Activated CD4-positive, CD25-positive, alpha-beta regulatory T cell (primary cell): ENCODE measurements at places on chromosomes 4 and X.

- no peak for DNase-seq
Measured at GRCh38 chr4:2925496-2925895, 37.7 kb downstream of the NOP14 start.

DNA sequence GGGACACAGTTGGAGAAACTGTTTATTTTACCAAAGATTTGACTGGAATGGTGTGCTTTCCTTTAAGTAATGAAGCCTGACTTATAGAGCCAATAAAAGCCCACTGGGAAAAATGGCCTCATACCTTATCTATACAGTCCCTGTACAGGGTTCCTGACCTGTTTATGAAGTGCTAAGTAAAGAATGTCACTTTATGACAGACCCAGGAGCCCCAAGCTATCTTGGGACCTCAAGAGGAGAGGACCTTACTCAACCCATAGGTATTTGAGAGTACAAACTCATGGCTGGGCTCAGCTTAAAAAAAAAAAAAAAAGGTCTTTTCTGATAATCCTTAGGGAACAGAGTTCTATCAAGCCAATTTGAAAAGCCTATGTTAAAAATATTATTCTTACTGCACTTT lies 1389.3 kb downstream of the RAPGEF2 start:
- DNase-seq, result no peak

DNA sequence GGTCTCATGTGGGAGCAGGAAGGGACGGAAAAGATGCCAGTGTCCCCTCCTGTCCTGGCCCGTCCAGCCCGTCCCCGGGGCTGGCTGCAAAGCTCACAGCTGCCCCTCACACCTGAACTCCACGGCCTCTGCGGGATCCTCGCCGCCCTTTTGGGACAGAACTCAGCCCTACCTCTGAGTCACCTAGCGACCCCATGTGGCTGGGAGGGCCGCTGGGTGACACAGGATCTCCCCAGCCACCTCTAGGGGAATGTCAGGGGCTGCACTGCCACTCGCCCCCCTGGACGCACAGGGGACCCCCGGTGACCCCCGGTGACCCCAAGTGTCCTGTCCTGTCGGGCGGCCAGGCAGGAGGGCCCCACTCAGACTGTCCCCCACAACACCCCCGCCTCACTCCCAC lies 748 bp downstream of the FAM9B start:
- no peak for DNase-seq

DNA sequence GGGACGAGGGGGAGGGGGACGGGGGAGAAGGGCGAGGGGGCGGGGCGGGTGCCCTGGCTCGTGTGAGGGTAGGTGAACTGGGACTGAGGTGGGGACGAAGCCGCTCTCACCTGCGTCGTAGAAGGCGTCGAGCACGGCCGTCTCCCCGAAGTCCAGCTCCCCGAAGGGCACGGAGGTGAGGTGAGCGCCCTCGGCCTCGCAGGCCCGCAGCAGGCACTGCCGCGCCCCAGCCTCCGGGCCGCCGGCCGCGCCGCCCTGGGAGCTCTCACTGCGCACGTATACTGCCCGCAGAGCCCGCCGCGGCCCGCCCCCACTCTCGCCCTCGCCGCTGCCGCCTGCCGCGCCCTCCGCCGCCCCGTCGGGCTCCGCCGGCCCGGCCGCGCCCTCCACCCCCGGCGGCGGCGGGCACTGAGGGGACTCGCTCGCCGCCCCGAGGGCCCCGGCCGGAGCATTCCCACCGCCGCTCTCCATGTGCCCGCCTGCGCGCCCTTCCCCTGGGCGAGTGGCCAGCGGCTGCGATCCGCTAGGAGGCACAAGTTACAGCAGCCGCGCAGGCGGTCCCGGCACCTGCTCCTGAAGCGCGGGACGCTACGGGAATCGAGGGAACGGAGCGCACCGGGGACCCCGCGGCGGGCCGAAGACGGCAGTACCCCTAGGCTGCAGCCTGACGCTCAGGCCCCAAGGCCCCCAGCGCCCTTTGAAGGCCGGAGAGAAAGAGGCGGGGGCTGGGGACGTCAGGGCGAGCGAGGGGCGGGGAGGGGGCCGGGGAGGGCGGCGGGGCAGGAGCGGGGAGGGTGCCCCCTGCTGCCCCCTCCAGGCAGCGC lies at the start of gene MAP3K15:
Gene MAP3K15, minus strand, starts transcription at position 718 of the 824 bp plus-strand sequence. Its CDS starts 247 bp downstream, at position 471.
- peak; percentile 0 for DNase-seq

- no peak for DNase-seq
Measured at GRCh38 chr4:141486375-141486997, 149.9 kb upstream of the IL15 start.

DNA sequence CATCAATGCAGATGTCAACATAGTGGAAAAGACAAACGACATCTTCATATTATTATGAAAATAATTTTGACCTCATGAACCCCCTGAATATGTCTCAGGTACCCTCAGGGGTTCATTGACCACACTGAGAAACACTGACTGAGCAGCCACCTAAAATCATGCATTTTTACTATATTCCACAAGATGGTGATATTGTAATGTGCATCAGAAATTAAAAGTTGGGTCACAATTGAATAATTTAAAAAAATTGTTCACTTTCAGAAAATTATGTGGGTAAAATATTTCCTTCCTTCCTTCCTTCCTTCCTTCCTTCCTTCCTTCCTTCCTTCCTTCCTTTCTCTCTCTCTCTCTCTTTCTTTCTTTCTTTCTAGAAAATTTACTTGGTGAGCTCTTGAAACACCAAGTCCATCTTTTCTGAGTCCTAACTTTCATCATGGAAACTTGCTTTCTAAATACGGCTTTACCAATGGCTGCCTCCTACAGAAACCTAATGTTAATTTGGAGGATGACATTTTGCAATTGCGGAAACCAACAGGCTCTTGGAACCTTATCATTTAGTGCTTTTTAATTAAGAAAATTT lies 103.6 kb downstream of the RTL3 start:
- no peak for DNase-seq

DNA sequence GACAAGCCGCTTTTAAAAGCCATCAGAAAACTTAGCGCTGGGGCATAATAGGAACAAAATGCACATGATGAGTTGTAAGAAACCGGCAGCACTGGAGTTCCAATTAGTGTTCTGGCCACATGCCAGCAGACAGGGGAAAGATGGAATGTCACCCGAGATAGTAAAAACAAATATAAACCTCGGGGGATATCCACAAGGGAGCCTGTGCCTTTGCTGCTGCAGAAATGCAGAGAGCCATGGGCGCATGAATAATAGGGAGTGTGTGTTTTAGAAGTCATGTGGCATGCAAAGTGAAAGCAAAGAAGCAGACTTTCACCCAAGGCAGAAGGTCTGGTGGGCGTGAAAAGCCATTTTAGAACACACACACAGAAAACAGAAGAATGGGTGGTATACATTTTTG lies 19.1 kb downstream of the GPRASP3 start:
- DNase-seq, result no peak

- DNase-seq, result no peak
Measured at GRCh38 chr4:166741742-166742141, 492.6 kb downstream of the SPOCK3 start.

DNA sequence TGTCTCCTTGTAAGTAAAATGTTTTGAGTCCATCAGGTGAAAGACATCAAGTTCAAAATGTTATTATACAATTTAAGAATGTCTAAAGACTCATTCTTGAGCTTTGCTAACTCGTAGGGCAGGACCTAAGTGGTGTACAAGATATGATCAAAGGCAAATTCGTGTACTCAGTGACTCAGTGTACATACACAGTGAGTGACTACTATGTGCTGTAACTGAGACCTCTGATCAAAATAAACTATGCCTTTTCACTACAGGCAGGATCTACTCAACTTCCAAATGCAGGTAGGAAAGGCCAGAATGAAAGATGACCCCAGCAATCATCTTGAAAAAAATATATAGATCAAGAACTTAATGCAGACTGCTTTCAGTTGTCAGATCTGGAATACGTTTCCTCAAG lies 49.9 kb downstream of the ADGRG2 start:
- DNase-seq, result no peak

DNA sequence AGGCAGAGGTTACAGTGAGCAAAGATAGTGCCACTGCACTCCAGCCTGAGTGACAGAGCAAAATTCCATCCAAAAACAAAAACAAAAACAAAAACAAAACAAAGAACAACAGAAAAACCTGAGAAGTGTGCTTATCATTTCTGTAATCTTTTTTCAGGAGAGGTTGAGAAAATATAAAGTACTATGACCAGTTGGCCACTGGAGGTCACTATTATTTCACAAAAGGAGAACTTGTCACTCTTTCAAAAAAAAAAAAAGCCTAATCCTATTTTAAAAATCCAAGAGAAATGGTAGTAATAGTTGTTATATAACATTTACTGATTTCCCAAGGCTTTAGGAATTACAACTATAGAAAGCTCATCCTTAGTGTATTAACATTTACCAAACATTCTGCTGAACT lies 24.9 kb upstream of the RNF150 start:
- no peak for DNase-seq

GRCh38 chr4:185941461-185941860 lies 127.5 kb upstream of the TLR3 start:
- no peak for DNase-seq

DNA sequence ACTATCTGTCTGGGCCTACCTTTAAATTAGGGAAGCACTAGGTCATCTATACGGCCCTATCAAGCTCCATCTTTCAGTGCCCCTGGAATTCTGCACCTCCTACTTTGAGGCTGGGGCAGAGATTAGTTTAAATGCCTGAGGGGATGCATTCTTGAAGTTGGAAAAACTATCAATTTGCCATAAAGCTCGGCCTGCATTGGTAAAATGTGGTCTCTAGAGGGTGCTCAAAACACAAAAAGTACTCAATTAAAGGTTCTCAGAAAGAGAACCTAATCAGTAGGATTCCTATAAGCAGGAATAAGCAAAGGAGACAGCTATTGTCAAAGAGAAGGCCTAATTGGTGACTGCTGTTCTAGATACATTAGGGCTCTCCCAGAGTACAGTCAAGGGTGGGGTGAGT lies 111.7 kb downstream of the AMER1 start:
- DNase-seq, result no peak

DNA sequence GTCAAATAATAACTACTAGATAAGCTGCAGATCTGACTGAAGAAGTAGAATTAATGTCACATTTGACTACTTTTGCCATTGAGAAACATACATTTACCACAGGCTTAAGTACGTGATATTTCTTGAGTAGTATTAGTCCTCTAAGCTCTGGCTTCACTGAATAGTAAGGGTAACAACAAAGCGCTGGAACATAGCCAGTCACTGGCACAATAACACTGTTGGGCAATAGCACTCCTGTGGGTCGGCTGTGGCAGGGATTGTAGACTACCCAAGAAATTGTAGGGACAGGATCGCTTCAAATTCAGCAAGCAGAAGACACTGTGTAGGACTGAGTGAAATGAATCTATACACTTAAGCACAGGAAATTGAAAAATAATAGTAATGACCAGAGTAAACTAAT lies 27.1 kb upstream of the IL15 start:
- DNase-seq, result no peak

DNA sequence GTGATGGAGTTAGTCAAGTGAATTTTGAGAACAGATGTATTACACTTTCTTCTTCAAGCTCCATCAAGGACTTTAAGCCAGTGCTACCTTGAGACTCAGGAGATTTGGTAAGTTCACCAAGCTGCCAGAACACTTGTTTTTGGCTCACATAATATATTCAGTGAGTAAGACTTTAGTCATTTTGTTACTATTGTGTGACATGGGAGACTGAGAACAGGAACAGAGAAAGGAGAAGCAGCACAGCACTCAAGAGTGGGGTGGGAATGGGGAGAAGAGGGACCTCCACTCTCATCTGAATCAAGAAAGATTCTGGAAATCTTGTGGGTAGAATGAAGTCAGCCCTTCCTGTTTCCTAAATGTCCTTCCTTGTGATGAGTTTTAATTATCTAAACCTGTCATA lies 87.3 kb upstream of the TET2 start:
- DNase-seq, result no peak

GRCh38 chrX:136691028-136691809 lies 43.3 kb downstream of the CD40LG start:
- no peak for DNase-seq

DNA sequence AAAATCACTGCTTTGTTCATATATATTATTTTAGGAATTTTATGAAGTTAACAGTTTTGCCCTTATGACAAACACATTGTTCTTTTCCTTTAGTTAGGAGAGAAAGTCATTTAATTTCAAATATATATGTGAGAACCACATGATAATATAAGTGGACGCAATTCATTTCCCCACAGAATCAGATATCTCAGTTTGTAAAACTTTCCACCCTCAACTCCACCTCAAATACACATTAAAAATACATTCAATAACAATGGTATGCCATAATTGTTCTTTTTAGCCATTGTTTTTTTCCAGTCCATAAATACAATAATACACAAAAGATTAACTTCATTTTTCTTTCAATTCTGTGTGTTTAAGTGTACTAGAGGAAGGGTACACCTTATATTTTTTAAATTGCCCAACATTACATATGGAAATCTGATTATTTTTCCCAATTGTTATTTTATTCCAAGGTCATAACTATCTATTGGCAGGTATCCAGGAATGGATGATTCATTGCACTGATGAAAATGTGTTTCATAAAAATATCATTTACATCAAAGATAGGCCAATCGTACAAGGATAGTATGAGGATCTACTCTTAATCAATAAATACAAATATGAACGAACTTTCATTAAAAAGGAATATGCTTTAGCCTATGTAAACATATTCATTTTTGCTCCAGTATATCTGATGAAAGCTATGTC lies 125.0 kb downstream of the PPP3CA start:
- no peak for DNase-seq

DNA sequence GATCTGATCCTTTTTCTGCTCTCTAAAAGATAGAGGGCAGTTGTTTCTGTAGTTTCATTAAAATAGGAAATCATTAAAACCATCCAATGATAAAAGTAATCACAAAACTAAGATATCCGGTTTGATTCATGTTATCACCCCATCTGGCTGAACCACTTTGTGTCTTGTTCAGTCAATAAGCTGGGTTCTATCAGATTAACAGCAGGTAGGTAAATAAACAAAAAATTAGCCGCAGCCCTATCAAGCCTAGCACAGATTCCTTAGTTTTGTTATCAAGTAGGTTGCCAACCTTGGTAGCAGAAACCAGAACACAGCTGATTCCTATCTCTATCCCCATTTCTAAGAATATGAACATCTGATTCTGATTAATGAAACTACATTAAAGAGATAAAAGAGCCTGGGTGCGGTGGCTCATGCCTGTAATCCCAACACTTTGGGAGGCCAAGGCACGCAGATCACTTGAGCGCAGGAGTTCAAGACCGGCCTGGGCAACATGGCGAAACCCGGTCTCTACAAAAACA lies 118.6 kb upstream of the PLAC1 start:
- no peak for DNase-seq

DNA sequence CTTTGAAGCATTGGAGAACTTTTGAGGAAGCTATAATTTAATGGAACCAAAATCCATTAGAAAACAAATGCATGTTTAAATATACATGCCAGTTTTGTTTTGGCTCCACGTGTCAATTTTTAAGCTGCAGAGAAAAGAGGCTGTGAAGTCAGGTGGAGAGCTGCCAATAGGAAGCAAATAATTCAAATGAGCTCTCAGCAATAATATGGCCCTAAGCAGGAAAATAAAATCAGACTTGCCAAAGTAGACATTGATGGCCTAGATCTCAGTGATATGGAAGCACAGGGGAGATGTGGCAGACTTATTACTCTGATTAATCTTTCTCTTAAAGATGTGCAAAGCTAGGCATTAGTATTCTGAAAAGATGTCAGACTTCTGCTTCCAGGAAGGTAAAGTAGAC lies 769.8 kb upstream of the NDST4 start:
- no peak for DNase-seq

- no peak for DNase-seq
Measured at GRCh38 chr4:26101011-26101410, 187.0 kb downstream of the SMIM20 start.

- no peak for DNase-seq
Measured at GRCh38 chr4:151260526-151260925, 16.4 kb upstream of the PRSS48 start.
